IMR-90 (cell line): ENCODE measurements at places on chromosomes 7 and 10.

DNA sequence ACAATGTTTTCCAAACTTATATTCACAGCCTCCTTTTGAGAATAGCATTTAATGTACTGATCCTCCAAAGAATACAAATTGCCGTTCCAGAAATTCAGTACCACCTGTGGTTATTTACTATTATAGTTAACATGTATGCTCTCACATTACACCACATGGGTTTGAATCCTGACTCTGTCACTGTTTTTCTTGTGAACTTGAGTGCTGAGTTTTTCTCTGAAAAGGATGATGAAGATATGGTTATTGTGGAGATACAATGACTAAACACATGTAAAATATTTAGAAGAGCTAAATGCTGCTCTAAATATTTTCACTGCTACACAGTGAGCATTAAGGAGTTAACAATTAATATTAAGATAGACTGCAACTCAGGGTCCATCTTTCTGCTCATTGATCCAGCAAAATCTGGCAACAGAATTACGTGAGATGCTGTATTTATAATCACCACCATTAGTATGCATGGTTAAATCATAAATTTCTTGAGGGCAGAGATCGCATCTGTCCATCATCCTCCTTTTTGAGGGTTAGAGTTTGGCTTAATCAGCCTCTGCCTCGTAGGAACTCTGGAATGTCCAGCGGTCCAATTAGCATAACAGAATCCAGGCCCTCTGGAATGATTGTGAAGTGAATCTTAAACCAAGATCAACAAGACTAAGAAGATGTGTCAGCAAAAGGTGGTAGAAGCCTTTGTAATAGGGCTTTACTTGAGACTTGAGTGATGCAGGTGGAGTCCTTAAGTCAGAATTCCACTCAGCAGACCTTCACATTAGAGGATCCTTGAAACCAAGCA, 152.8 kb downstream of the MACC1 start:
- peak; percentile 0 for DNase-seq

- DNase-seq, result no peak
Observed at GRCh38 chr7:13028825-13029099, 341.3 kb downstream of the ARL4A start.

DNA sequence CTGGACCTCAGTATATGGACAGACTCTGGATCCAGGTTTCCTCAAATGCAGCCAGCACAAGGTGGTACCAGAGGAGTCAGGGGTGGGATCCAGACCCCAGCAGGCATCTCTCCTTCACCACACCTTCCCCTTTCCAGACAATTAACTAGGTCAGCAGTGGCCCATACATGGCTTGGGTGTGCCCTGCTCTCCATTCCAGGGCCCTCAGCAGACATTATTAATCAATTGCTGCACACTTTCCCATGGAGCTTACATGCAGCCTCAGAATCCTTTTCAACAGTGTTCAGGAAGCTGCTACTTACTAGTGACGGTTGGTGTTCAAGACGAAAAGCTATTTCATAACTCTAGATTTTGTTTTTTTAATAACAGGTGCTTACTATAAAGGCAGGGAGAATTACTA, 6.0 kb downstream of the COL13A1 start:
- DNase-seq, result peak; percentile 45

- peak; percentile 96 for DNase-seq
Observed at GRCh38 chr10:89327803-89328441, at the start of gene IFIT3. IFIT3 (plus strand) TSS chr10:89327997; CDS start chr10:89328074, 77 bp downstream.

DNA sequence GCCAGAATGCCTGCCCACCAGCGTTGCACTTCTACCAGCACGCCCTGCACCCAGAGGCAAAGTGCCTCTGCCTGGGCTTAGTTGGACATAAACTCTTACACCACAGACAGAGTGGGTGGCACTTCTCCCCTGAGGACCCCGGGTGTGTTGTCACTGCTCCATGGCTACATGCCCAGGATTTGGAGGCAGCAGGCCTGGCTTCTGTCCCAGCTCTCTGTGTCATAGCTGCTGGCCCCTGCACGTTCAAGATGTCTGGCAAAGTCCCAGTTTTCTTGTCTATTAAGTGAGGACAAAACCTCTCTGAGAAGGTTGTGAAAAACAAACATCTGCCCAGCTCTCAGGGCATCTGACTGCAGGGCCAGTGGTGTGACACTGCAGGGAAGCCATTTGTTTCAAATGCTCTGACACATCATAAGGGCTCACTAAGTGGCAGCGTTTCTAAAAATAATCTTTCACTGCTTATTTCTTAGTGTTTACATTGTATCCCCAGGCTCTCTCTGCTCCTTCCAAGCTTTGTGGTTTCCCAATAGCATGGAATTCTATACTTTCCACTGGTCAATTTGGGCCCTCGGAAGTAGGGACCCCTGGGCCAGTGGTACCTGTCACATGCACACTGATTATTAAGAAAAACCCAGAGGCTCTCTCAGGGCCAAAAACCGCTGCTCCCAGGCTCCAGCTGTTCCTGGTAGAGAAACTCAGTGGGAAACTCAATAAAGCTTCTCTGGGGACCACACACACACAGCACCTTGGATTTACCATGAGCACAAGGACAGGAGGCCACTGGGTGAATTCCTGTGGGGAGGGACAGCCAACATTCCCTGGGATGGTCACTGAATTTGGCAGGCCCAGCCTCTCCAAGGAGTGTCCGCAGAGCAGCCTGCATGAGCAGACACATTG, 86.2 kb upstream of the ANLN start:
- DNase-seq, result peak; percentile 95

GRCh38 chr10:70963271-70963670, 74.9 kb upstream of the PCBD1 start:
- DNase-seq, result no peak

- DNase-seq, result no peak
Observed at GRCh38 chr7:100369105-100369504, 4.2 kb upstream of the PILRA start.

- no peak for DNase-seq
Observed at GRCh38 chr10:82759050-82759449, 884.1 kb downstream of the NRG3 start.

DNA sequence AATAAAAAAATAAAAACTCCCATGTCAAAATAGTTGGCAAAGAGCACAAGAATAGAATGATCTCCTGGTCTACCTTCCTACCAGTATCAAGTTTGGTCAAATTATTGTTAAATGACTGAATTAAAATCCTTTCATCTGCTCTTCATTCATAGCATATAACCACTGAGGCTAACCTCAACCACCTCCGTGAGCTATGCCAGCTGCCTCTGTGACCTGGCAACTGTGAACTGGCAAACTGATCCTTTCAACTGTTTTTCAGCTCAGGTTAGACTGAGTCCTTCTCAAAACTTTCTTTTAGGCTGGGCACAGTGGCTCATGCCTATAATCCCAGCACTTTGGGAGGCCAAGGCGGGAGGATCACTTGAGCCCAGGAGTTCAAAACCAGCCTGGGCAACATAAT, 36.1 kb downstream of the NUDCD3 start:
- DNase-seq, result no peak

GRCh38 chr10:129866894-129867293, 97.2 kb downstream of the EBF3 start:
- no peak for DNase-seq

GRCh38 chr10:117005026-117005526, at the start of gene SHTN1:
SHTN1 (minus strand) TSS chr10:117005187; CDS start chr10:117005079, 108 bp downstream.
- peak; percentile 50 for DNase-seq

DNA sequence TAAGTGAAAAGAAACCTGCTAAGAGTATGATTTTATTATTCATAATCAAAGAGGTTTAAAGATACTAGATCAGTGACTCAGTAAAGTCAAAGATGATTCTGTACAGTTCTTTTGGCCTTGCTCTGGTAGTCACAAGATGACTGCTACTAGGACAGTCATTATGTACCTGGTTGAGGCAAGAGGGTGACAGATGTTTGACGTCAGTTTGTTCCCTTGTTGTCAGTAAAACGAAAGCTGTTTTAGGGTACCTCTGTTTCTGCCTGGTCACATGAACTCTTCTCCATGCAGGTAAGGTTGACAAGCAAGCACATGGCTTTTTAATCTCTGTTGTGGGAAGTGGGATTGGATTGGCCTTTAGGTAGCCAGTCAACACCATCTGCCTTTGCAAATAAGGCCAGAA, 308.0 kb downstream of the EXOC4 start:
- DNase-seq, result no peak

DNA sequence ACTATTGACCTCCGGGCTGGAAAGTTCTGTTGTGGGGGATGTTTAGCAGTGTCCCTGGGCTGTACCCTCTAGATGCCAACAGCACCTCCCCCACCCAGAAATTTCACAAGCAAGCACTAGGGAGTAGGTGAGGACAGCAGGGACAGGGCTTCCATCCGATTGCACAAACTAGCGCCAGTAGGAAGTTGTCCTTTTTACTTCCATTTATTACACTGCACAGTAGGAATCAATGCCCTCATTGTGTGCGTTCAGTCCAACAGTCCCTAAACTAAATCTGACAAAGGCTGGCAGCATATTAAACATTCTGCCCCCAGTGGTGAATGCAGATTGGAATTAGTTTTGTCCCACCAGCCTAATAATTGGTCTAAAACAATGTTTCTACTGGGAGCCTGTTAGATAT, 6.4 kb upstream of the SOSTDC1 start:
- no peak for DNase-seq

DNA sequence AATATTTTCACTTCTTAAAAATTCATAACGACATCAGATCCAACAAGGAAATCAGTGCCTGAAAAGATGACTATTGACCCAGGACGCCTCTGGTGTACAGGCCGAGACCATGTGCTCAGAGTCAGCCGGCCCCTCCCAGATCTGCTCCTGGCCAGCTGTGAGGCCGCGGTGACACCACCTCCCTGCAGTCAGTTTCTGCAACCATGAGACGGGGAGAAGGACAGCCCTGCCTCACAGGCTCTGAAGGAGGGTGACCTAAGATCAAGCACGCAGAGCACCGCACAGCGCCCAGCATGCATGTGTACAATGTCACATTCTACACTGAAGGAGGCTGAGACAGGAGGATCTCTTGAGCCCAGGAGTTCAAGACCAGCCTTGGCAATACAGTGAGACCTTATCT, 2.6 kb upstream of the GPER1 start:
- DNase-seq, result no peak

DNA sequence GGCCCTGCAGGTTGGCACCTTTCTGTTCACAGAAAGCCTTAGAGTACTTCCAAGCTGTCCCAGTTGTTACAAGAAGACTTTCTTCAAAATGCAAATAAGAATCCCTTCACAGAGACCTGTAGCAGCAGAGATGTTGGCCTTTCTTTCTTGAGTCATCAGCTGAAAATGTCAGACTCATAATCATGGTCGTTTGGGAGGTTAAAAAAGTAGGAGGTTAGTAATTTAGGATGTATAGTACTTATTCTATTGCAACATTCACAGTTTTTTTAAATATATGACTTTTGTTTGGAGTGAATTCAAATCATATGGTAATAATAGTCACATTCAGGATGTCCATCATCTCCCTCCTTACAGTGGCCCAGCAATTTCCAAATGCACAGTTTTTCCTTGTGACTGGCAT, 223.9 kb upstream of the GLI3 start:
- DNase-seq, result no peak

DNA sequence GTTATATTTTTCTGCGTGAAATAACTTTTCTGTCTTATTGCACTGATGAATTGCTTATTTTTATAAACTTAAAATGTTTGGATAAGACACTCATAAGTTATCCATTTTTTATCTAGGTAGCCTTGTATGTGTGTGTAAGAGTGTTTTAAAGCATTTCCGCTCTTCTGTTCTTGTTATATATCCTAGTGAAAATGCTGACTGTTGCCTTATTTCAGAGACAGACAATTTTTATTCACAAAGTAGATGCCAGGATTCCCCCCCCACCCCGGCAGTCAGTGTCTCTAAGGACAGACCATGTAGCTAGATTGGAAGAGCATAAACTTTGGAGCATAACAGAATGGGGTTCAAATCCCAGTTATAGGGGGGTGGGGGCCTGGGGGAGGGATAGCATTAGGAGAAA, 1.6 kb downstream of the SMC3 start:
- DNase-seq, result no peak

- DNase-seq, result no peak
Observed at GRCh38 chr10:21754410-21755011, 220.5 kb downstream of the MLLT10 start.

DNA sequence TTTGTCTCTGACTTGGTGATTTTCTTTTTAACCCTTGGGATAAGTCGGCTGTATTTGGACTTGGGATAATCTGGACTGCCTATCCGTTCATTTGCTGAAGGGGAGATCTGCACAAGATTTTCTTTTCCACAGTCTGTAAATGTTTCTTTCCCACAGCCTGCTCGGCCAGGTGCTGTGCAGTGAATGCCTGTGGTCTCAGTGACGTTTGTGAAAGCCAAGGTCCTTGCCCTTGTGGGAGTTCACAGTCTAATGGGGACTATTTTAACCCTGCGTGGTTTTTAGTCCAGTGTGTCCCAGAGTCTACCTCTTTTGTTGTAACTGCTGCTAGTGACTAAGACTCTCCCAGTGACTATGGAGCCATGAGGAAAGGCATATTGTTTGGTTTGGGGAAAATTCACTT, 8.9 kb downstream of the PNLIP start:
- no peak for DNase-seq

- peak; percentile 12 for DNase-seq
Observed at GRCh38 chr10:3787016-3787400, 2.0 kb upstream of the KLF6 start.

GRCh38 chr7:71133856-71134255, 1.9 kb downstream of the GALNT17 start:
- DNase-seq, result no peak

DNA sequence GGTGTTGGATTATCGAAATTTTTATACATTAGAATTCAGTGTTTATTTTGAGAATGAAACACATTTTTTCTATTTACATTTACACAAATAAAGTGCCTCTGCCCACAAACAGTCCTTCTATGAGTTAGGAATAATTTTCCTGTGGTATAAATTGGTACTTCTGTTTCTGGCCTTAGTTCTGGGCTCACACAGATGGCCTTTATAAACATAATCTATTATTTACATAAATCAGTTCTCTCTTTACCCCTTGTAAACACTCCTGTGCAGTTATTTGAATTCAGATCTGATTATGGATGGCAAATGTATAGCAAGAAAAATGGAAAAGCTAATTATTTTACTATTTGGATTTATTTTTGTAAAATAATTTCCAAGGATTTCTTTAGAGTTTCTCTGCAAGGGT, 143.2 kb downstream of the PRKG1 start:
- peak; percentile 14 for DNase-seq

DNA sequence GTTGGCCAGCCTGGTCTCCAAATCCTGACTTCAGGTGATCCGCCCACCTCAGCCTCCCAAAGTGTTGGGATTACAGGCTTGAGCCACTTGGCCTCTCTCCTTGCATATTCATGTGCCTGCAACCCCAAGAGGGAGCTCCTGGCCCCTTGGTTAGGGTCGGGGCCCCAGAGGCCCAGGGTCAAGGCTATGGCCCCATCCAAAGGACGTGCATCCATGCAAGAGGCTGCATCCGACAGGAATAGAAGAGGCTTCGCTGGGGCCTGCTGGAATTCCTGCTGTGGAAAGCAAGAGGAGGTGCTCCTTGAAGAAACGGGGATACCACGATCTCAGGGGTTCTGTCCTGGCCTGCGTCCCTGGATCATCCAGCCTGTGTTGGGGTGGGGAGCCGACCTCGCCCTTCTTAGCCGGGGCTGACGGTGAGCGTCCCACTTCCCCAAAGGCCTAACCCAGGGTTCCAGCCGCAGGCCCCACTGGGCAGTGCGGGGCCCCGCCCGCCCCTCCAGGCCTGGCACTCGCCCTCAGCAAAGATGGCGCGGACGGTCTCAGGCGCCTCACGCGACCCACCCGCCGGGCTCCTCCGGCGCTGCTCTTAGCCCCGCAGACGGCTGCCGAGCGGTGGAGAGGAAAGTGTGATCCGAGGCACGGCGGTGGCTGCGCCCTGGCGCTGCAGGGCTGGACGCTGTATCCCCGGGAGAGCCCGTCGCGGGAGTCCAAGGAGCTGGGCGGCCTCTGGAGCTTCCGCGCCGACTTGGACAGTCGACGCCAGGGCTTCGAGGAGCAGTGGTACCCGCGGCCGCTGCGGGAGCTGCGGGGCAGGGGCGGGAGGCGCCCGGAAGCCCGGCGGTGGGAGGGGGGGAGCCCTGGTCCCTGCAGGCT, 54.7 kb downstream of the ZNF727 start:
- DNase-seq, result no peak
